AG04450 (cell line): ENCODE measurements at places on chromosomes 2 and 18. TPM values are rescaled to one million over a fixed set of nuclear protein-coding genes. Genes with fewer than 3 reads are reported as not detected.

- no peak for DNase-seq
Observed at GRCh38 chr18:73164430-73164829, 296.6 kb upstream of the NETO1 start.

Gene HRH4
- 0.01 TPM in 1 of 2 replicates, not detected in the other for polyA plus RNA-seq

DNA sequence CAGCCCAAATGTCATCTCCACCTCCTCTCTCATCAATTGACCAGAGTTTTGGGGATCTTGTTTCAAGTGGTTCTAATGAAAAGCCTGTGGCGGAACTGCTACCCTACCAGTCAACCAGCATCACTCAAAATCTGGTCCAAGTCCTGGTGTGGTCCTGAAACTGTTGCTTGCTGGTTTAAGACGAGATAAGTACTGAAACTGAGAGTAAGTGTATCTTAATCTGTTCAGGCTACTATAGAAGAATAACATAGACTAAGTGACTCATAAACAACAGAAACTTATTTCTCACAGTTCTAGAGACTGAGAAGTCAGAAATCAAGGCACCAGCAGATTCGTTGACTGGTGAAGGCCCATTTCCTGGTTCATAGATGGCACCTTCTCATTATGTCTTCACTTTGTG, 879 bp upstream of the GALNT5 start:
- no peak for DNase-seq

GRCh38 chr2:206820807-206821206, 55.4 kb downstream of the FASTKD2 start:
- DNase-seq, result no peak

Gene SPP2
- polyA plus RNA-seq, result not detected in 2 replicates

GRCh38 chr2:10184421-10184820, 61.9 kb downstream of the RRM2 start:
- DNase-seq, result no peak

Gene POTEJ
- polyA plus RNA-seq, result not detected in 2 replicates

DNA sequence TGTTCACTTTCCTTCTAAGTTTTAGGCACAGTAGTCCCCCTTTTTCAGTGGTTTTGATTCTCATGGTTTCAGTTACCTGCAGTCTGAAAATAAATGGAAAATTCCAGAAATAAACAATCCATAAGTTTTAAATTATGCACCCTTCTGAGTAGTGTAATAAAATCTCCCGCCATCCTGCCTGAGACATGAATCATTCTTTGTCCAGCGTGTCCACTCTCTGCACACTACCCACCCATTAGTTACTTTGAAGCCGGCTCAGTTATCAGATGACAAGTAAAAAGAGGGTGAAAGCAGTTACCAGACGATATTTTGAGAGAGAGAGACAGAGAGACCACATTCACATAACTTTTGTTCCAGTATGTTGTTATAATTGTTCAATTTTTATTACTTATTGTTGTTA, 400.5 kb downstream of the TMX3 start:
- no peak for DNase-seq

Gene LCT
- polyA plus RNA-seq, result not detected in 2 replicates

- no peak for DNase-seq
Observed at GRCh38 chr2:189364607-189365006, 76.7 kb upstream of the WDR75 start.

- no peak for DNase-seq
Observed at GRCh38 chr18:6558446-6559156, 143.9 kb upstream of the L3MBTL4 start.

Gene TBC1D8
- 2.3 and 2.5 TPM in 2 replicates for polyA plus RNA-seq

Gene PIEZO2
- polyA plus RNA-seq, result 2.7 and 2.8 TPM in 2 replicates

DNA sequence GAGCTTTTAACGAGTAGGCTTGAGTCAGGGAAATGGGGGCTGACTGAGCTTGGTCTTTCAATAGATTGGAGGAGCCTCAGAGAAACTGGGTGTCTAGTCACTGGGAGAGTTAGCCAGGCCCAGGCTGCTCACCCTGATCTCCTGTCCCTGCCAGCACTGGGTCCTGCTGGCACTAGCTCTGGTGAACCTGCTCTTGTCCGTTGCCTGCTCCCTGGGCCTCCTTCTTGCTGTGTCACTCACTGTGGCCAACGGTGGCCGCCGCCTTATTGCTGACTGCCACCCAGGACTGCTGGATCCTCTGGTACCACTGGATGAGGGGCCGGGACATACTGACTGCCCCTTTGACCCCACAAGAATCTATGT, 720 bp downstream of the KRTCAP3 start:
- DNase-seq, result no peak

Gene AKAIN1
- polyA plus RNA-seq, result not detected in 2 replicates
